ENCODE measurements at places on chromosomes 16 and 17. TPM values are rescaled to one million over a fixed set of nuclear protein-coding genes. Genes with fewer than 3 reads are reported as not detected.
A peak's percentile ranks its signal among the peaks of the same experiment; 100 is the strongest.

DNA sequence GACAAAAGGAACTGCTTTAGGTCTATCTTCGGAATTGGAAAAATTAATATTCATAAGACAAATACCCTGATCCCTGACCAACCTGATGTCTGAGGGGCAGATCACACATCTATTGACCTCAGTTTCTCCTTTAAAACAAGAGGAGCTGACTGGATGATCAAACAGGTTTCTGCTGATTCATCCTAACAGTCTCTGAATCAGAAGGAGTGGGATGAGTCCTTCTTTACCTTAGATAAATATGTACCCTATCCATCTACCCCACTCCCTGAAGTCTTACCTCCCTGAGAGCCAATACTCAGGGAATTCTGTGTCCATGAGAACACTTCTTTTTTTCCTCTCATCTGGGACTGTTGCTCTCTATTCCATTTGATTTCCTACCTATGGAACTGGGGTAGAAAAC is 80.3 kb upstream of the CRHR1 start:
- no peaks in the 10 kb centered on the region for H3K36me3 ChIP-seq
- DNase-seq = no peak
- H3K4me1 ChIP-seq = no peaks in the 10 kb centered on the region

GRCh38 chr16:4241928-4242283 is at the start of gene SRL:
SRL (minus strand) TSS chr16:4242080; CDS start chr16:4242067, 13 bp downstream.
- no peak within 1 kb of the TSS for H3K4me3 ChIP-seq
- H3K27ac ChIP-seq = peak within 1 kb of the TSS; percentile 99
- no peaks in the 10 kb centered on the region for H3K36me3 ChIP-seq
- no peak for DNase-seq
- peaks cover 68% of the 10 kb centered on the region for H3K4me1 ChIP-seq

DNA sequence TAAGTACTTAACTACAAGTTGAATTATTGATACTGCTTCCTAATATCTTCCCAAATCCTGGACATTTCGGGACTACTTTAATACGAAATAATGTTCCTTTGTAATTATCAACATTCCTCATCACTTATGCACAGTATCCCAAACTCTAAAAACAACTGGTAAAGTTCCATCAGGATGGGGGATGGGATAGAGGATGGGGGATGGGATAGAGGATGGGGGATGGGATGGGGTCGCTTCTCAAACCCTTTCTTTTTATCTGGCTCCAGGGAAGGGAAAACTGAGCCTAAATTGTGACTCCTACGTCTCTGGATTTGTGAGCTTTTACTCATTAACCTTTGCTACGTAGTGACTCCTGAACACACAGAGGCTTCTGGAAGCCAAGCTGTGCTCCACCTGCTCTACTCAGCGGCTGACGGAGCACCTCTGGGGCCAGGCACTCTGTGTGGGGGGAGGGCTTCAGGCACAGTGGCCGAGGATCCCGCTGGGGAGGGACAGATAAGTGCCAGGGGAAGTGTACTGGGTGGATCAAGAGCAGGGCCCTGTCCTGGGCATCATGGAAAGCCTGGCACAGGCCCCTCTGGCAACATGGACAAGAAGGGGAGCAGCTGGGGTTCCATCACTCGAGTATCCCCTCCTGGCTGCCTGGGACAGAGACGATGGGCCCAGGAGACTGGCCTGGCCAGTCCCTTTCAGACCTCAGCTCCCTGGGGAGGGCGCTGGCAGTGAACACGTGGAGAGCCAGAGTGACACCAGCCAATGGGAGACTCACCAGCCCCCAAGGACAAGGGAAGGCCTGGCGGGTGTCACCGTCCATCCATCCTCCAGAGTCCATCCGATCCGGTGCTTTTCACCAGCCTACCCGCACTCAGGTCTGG is 56.2 kb downstream of the PGS1 start:
- no peaks in the 10 kb centered on the region for H3K36me3 ChIP-seq
- H3K27me3 ChIP-seq = no peaks in the 10 kb centered on the region
- H3K4me1 ChIP-seq = no peaks in the 10 kb centered on the region
- H3K4me3 ChIP-seq = no peak overlapping the region
- H3K27ac ChIP-seq = no peak overlapping the region
- DNase-seq = no peak

GRCh38 chr16:2074071-2074470 is 26.3 kb downstream of the TSC2 start:
- no peak for DNase-seq
- H3K36me3 ChIP-seq = peaks cover 10% of the 10 kb centered on the region
- no peaks in the 10 kb centered on the region for H3K27me3 ChIP-seq
- no peak overlapping the region for H3K4me3 ChIP-seq
- H3K27ac ChIP-seq = no peak overlapping the region
- no peaks in the 10 kb centered on the region for H3K4me1 ChIP-seq

DNA sequence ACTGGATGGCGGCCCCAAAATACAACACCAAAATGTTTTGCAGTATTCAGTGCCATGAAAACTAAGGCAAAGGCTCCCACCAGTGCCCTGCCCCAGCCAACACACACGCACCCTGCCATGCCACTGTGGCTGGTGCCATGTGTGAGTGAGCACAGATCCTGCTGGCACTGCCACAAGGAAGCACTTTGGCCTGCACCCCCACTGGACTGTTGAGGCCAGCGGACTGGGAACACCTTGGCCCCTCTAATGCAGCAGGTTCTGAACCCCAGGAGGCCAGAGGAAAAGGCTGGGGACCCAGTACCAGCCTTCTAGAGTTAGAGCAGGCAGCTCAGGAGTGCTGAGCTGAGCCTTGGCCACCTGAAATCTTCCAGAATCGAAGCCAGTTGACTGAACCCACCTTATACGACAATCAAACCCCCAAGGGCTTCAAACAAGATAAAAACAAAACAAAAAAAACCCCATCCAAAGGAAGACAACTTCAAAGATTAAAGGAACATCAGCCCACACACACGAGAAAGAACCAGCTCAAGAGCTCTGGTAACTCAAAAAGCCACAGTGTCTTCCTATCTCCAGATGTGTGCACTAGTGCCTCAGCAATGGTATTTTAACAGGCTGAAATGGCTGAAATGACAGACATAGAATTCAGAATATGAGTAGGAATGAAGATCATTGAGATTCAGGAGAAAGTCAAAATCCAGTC is 21.5 kb downstream of the NLRP1 start:
- no peaks in the 10 kb centered on the region for H3K27me3 ChIP-seq
- H3K4me1 ChIP-seq = no peaks in the 10 kb centered on the region
- no peaks in the 10 kb centered on the region for H3K36me3 ChIP-seq
- no peak for DNase-seq
- H3K27ac ChIP-seq = no peak overlapping the region
- no peak overlapping the region for H3K4me3 ChIP-seq

DNA sequence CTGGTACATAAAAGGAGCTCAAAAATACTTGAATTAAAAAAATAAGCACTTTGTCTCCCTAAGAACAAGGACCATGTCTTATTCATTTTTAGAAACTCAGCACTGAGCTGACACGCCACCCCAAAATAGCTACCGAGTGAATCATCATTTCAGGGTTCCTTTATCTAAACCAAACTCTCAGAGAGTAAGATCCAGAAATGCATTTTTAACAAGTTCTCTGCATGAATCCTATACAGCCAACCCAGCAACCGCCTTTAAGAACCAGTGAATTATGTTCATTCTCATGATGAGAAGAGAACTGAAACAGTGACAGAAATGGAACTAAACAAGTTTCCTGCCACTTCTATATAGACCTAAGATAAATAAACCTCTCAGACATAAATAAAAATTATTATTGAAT is 8.7 kb downstream of the C16orf87 start:
- no peaks in the 10 kb centered on the region for H3K27me3 ChIP-seq
- H3K27ac ChIP-seq = peak overlapping the region; percentile 55
- peaks cover 8% of the 10 kb centered on the region for H3K36me3 ChIP-seq
- H3K4me3 ChIP-seq = no peak overlapping the region
- H3K4me1 ChIP-seq = peaks cover 17% of the 10 kb centered on the region

- no peak overlapping the region for H3K27ac ChIP-seq
- H3K36me3 ChIP-seq = no peaks in the 10 kb centered on the region
- H3K4me3 ChIP-seq = no peak overlapping the region
- no peaks in the 10 kb centered on the region for H3K27me3 ChIP-seq
- H3K4me1 ChIP-seq = no peaks in the 10 kb centered on the region
These were observed 798.3 kb downstream of the CDH8 start for GRCh38 chr16:61237884-61238485.

DNA sequence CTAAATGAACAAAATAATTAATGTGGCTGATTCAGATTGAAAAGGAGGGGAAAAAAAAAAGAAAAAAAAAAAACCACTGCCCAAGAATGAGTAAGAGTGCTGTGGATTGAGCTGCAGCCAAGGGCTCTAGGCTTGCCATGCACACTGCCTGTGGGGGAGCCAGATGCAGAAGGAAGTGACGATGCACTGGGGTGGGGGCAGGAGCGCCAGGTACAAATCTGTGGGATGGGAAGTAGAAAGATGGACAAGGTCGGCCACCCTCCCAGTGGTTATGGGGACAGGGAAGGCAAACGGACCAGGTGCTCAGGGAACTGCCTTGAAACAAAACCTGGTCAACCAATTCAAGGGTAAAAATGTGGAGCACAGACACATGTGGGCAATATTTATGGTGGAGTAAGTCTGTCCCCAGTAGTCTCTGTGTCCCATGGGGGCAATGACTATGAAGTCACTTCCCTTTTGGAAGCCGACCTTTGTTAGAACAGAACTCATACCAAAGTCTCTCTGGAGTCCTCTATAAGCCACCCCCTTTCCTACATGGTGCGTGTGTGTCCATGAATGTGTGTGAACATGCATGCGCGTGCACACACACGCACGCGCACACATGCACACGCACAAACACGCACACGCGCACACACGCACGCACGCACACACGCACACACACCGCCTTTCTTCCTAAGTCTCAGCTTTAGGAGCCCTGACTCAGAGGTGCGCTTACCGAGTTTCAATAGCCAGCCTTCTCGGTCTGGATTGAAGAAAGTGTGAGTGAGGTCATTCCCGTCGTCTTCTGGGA is 84.3 kb downstream of the CYTH1 start:
- peaks cover 27% of the 10 kb centered on the region for H3K36me3 ChIP-seq
- peaks cover 4% of the 10 kb centered on the region for H3K4me1 ChIP-seq
- no peak for DNase-seq
- H3K27ac ChIP-seq = no peak overlapping the region
- no peaks in the 10 kb centered on the region for H3K27me3 ChIP-seq

DNA sequence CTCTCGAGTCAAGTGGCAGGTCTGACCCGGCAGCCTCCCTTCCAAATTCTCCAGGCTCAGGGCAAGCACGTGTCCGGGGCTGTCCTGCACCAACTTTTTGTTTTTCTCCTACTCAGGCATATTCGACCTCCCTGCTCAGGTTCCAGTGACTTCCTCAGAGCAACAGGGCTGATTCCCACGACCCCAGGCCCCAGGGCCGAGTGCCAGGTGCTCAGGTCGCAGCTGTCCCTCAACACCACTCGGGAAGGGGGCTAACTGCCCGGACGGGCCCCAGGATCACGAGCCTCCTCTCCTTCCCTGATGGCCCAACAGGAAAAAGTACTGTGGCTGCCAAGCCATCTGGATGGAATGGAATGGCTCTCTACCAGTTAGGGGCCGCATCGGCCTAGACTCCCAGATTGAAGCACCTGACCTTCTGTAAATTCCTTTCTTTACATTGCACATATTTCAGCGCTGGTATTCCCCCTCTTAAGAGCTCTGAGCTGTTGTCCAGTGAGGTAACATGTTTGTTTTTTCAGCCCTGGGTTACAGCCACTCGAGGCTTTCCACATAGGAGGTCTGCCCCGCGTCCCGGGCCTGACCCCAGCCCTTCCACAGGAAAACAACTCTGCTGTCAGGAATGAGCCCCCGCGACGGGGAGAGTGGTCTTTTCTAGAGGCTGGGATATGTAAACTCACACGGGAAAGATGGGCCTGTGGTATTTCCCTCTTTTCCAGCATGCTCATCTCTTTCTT is 25.0 kb downstream of the NXN start:
- no peaks in the 10 kb centered on the region for H3K27me3 ChIP-seq
- peaks cover 52% of the 10 kb centered on the region for H3K4me1 ChIP-seq
- no peak overlapping the region for H3K4me3 ChIP-seq
- peak; percentile 37 for DNase-seq

DNA sequence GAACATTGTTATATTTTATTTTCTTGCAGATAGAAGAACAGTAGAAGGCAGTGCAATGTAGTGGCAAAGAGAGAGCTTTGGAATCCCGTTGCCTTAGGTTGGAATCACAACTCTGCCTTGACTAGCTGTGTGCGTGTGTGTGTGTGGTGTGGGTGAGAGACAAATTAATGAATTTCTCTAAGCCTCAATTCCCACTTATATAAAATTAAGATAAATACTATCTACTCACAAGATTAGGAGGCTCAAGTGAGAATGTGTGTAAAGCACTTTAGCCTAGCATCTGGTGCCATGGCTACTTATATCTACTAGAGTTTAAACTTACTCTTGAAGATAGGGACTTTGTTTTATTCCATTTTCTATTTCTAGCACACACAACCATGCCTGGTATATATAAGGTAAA is 12.8 kb downstream of the CPD start:
- peaks cover 6% of the 10 kb centered on the region for H3K4me1 ChIP-seq
- H3K27ac ChIP-seq = no peak overlapping the region
- peaks cover 11% of the 10 kb centered on the region for H3K36me3 ChIP-seq
- no peaks in the 10 kb centered on the region for H3K27me3 ChIP-seq
- no peak overlapping the region for H3K4me3 ChIP-seq
- DNase-seq = no peak

DNA sequence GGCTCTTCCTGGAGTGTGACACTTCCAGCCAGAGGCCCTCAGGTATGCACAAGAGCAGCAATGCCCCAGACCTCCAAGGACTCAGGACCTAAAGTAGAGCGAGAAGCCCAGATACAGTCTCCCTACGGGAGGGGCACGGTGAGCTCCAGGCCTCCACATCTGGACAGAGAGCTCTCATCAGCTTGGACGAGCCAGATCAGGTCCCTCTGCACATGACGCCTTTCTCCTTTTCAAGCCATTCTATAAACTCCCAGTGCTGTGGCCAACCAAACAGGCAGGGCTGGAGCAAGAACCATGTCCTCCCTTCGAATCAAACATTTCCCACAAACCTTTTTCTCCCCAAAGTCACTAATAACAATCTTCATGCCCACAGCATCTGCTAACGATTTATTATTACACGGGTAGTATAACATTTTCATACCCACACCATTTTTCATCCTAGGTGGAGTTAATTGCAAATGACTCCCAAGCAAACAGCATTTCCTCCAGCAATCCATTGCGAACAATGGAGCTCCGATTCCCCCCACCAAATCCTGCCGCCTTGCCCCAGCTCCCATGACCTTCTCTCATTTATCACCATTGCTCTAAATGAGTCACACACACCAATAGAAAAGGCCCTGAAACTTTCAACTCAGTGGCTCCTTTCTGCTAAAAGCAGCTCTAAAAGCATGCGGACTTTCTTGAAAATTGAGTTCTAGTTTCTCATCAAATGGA is 24.2 kb upstream of the NLRP1 start:
- no peaks in the 10 kb centered on the region for H3K36me3 ChIP-seq
- no peak for DNase-seq
- H3K4me3 ChIP-seq = no peak overlapping the region
- H3K27me3 ChIP-seq = no peaks in the 10 kb centered on the region

Gene C17orf78
- not detected for total RNA-seq

Gene RNF40
- total RNA-seq = 91.8 TPM
